Activated CD4-positive, alpha-beta T cell treated with anti-CD3 and anti-CD28 coated beads for 1 hour (primary cell): ENCODE measurements at places on chromosomes 7 and 10.

GRCh38 chr10:99123851-99124250, 111.8 kb downstream of the HPSE2 start:
- no peak for DNase-seq

DNA sequence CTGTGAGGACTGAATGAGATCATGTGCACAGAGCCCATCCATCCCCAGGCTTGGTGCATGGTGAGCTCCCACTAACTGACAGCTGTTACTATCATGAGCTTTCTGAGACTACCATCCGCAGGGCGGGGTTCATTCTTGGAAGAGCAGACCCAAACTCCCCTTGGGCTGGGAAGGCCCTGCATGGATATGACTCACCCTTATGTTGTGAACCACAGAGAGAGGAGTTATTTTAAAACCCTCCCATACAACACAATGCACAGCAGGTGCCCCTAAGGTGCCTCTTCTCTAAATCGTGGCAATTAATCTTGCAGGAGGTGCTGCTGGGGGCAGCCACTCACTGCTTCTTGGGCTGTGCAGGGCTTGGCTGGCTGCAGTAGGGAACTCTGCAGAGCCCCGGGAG, 219.1 kb downstream of the GFRA1 start:
- DNase-seq = no peak

DNA sequence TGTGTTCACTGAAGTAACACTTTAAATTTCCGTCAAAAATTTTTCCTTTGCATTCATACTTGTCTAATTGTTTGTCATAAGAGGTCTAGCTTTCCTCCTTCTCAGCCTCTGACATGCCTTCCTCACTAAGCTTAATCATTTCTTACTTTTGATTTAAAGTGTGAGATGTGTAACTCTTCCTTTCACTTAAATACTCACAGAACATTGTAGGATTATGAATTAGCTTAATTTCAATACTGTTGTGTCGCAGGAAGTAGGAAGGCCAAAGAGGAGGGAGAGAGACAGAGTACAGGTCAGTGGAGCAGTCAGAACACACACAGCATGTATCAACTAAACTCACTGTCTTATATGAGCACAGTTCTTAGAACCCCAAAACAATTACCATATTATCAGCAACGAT, 99.0 kb downstream of the SRPK2 start:
- no peak for DNase-seq

GRCh38 chr10:44684661-44685060, 226.5 kb upstream of the TMEM72 start:
- DNase-seq = no peak

DNA sequence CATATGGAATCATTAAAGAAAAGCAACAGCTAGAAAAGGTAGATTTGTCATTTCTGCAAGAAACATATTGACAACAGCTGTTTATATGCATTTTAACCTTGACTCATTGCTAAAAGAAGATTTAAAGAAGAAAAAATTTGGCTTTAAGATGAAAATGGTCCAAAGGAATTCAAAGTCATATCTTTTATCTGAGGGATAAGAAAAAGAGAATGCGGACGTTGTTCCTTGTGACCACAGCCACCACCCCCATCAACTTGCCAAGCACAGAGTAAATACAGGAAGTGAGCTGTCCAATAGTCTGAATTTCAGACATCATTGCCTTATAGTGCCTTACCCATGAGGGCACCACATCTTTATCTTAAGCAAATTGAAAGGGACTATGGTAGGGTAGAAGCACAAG, 7.3 kb upstream of the CRPPA start:
- DNase-seq = no peak

- DNase-seq = no peak
Measured at GRCh38 chr10:98433881-98434732, 12.6 kb downstream of the HPS1 start.

- DNase-seq = no peak
Measured at GRCh38 chr7:135169141-135169963, 1.2 kb downstream of the CYREN start.

GRCh38 chr10:74058071-74058470, 60.2 kb downstream of the VCL start:
- no peak for DNase-seq

- DNase-seq = no peak
Measured at GRCh38 chr7:116465125-116465524, 34.4 kb upstream of the CAV2 start.

- no peak for DNase-seq
Measured at GRCh38 chr7:100540073-100540723, 1.2 kb downstream of the AGFG2 start.

DNA sequence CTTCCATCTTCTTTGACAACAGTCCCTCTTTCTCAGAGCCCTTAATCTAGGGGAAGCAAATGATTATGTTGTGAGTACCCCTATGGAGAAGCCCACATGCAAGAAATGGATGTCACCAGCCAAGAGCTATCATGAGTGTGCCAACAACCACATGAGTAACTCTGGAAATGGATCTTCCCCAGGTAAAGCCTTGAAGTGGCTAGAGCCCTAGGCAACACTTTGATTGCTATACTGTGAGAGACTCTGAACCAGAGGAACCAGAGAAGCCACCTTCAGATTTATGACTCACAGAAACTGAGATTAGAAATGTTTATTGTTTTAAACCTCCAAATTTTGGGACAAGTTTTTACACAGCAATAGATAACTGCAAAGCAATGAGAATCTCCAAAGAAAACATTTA, 60.9 kb upstream of the COL1A2 start:
- DNase-seq = no peak

- no peak for DNase-seq
Measured at GRCh38 chr10:132229834-132230556, 43.2 kb downstream of the DPYSL4 start.

- DNase-seq = no peak
Measured at GRCh38 chr7:119408596-119408995, 864.4 kb upstream of the KCND2 start.
